Anterior cingulate cortex (tissue), 58 donors: ENCODE measurements at places on chromosomes 4 and X.

- DNase-seq: no peak
Observed at GRCh38 chrX:17923546-17923945, 62.4 kb upstream of the RAI2 start.

- no peak for DNase-seq
Observed at GRCh38 chr4:80016506-80016905, 56.5 kb downstream of the ANTXR2 start.

GRCh38 chr4:155609455-155610059, 57.1 kb upstream of the GUCY1A1 start:
- no peak for DNase-seq

GRCh38 chr4:78512357-78512920, 39.1 kb upstream of the ANXA3 start:
- DNase-seq: no peak

DNA sequence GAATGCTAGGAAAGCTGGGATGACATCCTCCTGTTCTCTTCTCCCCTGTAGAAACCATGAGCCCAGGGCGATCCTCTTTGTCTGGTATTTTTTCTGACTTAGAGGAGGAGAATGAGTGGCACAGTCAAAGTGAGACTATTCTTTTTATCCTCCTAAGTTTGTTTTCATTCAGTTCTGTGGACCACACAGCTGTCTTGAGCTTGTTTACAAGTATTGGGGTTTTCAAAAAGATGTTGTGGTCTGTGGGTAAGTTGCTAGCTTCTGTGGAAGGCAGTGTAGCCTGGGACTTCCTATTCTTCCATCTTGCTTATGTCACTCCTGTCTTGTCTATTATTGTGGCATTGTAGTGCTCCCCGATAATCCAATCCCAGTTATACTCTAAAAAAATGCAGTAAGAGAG, 223.0 kb downstream of the PAPSS1 start:
- no peak for DNase-seq

DNA sequence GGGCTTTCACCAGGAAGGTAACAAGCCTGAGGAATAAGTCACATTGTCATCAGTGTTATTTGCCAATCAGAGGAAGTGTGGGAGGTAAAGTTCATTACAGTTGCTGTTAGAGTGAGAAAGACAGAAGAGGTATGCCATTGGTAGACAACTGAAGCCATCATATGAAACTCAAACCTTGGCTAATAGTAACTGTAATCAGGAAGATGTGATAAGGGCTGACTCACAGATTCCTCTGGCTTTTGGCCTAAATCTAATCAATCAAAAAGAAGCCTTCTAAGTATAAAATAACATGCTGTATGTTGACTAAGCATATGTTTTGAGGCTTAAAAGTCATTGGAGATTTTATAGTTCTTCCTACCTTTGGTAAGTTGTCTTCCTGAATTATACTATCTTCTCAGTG, 242.8 kb downstream of the PCDH7 start:
- no peak for DNase-seq

- DNase-seq: no peak
Observed at GRCh38 chrX:49174723-49175122, 3.0 kb downstream of the PLP2 start.

GRCh38 chr4:532588-533317, 33.7 kb downstream of the PIGG start:
- DNase-seq: no peak

DNA sequence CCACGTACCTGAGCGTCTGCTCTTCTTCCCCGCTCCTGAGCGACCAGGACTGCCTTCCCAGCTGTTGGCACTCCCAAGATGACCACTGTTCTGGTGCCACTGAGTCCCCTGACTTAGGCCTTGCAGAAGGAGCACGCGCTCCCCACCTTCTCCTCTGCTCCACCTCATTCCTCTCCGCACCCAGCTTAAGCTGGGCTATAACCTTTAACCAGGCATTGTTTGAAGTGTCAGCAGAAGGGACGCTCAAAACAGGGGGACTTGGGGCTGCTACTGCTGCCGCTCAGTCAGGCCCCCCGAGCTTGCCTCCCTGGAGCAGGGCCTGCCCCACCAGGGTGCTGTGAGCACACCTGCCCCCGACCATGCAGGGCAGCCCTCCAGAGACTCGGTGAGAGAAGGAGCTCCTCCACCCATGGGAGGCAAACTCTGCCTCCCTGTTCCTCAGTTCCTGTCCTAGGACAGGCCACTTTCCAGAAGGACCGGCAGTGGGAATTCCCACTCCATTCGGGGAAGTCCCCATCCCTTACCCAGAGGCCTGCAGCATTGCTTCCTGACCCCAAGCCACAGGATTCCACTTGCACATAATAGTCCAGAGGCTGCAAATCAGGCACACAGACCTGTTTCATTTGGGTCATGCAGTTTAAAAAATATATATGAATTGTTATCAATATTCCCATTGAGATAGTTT, 99.7 kb upstream of the ENPP6 start:
- no peak for DNase-seq

GRCh38 chr4:25770847-25771246, 91.9 kb downstream of the SEL1L3 start:
- DNase-seq: no peak

GRCh38 chrX:104270212-104270611, 15.5 kb upstream of the ESX1 start:
- no peak for DNase-seq

DNA sequence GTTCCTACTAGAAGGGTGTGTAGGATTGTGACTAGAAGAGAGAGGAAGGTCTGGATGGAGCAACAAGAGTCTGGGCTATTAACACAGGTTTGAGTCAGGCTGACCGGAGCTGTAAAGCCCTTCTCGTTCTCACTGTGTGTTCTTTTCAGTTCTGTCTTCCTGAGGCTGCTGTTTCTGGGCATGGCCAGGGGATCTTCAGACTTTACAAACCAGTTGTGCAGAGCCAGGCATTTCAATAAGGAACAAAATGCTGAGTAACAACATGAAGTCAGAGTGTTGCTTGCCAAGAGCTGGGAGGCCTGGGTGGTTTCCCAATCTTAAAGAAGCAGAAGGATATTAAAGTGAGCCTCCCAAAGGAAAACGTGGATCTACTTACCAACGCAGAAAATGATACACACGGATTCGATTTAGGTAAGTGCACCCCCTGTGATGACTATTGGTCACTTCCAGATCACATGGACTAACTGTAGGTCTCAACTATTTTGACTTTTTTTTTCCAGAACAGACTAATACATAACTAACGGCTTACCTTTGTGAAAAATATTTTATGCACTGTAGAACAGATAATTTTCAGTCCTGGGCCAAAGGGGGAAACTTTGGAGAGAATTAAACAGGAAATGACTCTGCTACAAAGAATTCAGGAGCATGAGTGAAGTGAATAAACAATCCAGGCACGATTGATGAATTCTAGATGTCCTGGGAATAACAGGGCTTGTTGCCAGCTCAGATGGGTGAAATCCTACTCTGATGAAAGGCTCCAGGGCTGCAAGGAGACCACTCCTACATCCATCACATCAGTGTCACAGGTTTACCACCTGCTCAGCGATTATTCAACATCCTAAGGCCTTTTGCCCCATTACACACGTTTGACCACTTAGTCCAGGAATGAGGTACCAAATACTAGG, 94.5 kb downstream of the ANXA3 start:
- peak; percentile 45 for DNase-seq

DNA sequence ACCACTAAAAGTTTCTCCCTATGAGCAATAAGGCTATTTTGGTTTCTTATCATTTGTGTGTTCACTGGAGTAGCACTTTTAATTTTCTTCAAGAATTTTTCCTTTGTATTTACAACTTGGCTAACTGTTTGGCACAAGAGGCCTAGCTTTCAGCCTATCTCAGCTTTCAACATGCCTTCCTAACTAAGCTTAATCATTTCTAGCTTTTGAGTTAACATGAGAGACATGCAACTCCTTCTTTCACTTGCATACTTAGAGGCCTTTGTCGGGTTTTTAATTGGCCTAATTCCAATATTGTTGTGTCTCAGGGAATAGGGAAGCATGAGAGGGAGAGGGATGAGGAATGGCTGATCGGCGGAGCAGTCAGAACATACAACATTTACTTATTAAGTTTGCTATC, 349.8 kb downstream of the OPHN1 start:
- DNase-seq: no peak

GRCh38 chr4:15004739-15005301, 2.5 kb downstream of the CPEB2 start:
- DNase-seq: peak; percentile 71

DNA sequence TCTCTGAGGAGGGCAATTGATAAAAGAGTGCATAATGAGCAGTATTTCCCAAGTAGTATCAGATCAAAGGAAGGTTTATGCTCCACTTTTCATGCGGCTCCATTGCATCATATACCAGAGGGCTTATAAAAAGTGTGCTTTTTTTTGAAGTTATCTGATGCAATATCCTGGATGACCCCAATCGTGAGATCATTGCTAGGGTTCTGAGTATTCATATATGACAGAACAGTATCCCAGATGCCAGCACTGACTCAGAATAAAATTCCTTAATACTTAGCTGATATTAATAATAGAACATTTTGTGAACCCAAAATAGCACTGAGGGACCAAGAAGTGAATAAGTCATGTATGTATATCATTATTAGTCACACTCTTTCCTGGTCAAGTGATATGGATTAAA, 945.5 kb upstream of the AGA start:
- no peak for DNase-seq

- DNase-seq: no peak
Observed at GRCh38 chr4:74013264-74013663, 14.8 kb upstream of the CXCL5 start.

DNA sequence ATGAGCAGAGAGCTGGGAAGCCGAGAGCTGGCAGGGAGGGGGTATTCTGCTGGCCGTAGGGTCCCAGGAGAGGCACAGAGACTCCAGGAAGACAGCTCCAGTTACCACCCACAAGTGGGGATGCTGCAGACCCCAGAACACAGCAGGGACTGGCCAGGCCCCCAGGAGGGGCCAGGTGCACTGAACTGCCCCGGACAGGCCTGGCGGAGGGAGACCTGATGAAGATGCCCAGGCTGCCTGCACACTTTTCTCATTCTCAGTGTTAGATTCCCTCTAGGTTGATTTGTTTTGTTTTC, 110.8 kb downstream of the CPZ start:
- no peak for DNase-seq

DNA sequence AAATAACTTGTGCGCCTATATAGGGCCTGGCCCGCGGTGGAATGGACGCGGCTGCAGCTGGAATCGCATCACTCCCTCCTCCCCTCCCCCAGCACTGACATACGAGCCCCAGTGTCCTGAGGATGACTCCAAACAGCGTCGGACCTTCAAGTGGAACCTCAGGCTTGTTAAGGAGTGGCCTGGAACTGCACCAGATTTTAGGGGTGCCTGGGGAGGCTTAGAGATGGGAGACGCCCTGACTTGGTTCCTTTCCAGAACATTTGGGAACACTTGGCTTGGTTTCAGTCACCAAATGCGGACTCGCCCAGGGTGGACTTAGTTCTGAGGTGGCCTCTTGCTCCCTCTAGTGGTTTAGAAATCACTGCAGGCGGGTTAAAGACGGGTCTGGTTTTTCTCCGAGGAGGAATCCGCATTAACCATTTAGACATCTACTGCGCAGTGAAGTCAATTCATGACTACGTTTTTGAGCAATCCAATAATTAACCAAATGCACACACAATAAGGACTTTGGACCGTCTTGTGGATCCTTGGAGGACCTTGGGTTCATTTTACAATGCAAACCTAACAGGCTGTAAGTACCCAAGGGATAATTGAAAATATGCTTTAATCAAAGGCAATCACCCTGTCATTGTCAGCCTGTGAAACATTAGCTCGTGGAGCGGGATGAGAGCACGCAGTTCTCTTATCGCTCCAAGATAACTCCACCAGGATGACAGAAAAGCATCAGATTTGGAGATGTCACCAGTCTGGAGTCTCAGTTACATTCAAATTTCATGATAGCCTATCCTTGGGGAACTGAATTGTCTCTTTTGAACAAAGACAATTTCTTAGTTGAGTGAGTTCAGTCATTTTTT, 11.2 kb upstream of the PDGFRA start:
- DNase-seq: peak; percentile 44

GRCh38 chrX:84047339-84047738, 140.7 kb downstream of the RPS6KA6 start:
- DNase-seq: no peak

GRCh38 chrX:57822398-57822797, 87.9 kb downstream of the ZXDA start:
- no peak for DNase-seq

- DNase-seq: no peak
Observed at GRCh38 chr4:176746846-176747245, 45.9 kb downstream of the VEGFC start.

GRCh38 chrX:31658360-31658759, 586.5 kb upstream of the FTHL17 start:
- no peak for DNase-seq

DNA sequence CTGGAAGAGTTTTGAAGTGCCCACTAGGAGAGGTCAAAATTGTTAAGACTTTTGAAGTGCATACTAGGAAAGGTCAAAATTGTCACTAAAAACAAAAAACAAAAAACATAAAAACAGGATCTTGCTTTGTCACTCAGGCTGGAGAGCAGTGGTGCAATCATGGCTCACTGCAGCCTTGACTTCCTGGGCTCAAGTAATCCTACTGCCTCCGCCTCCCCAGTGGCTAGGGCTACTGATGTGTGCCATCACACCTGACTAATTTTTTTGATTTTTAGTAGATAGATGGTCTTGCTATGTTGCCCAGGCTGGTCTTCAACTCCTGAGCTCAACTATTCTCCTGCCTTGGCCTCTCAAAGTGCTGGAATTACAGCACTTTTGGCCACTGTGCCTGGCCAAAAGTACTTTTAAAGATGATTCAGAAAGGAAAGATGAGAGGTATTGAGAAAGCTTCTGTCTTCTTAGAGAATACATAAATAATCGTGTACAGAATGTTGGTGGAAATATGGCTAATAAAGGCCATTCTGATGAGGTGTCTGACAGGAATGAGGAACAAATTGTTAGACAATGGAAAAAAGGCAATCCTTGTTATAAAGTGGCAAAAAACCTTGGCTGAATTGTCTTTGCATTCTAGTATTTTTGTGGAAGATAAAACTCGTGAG, 43.3 kb upstream of the STX18 start:
- no peak for DNase-seq

GRCh38 chr4:95701500-95702170, 138.3 kb upstream of the PDHA2 start:
- no peak for DNase-seq

DNA sequence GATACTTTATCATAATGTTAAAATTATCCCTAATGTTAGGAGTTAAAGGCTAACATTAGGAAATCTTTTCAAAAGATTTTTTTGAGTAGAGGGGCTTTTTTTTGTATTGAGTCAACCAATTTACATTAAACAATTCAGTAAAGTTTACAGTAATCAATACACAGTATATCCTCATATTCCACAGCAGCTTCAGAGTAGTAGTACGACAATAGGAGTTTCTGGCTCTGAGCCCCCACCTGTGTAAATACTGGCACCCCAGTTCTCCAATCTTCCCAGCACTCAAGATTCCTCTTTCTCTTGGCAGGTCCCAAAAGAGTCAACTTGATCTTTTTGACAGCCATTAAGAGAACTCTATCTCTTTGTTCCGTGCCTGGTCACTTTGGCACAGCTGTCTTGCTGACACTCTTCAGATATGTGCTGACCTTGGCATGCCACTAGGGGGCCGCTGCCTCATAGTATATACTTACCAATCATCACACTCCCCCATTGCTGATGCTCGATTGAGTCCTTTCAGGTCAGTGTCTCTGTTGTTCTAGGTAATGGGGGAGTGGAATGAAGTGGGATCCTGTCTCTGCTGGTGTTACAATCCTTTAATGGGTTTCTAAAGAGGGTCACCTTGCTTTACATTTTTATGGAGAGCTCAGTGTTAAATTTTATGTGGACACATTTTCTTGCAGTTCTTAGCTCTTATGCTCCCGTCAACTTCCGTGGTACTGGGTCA, 19.5 kb upstream of the CCNI start:
- no peak for DNase-seq

- DNase-seq: no peak
Observed at GRCh38 chr4:4680243-4680642, 138.4 kb upstream of the STX18 start.
